ENCODE measurements at places on chromosomes 7 and 10. TPM values are rescaled to one million over a fixed set of nuclear protein-coding genes. Genes with fewer than 3 reads are reported as not detected.

Gene BMPER
- 23.5 TPM for total RNA-seq

Gene MOGAT3
- total RNA-seq: not detected

Gene RARRES2
- not detected for total RNA-seq

Gene CPA5
- not detected for total RNA-seq

Gene MRPL32
- total RNA-seq: 61.0 TPM

Gene TPST1
- 33.2 TPM for total RNA-seq

Measured in cardiac atrium fibroblast (primary cell).